NCI-H524 treated with DMSO at 0.1 percent for 48 hours (cell line): ENCODE measurements at places on chromosomes 16 and 17.
A peak's percentile ranks its signal among the peaks of the same experiment; 100 is the strongest.

GRCh38 chr17:72697602-72698146, 394.8 kb downstream of the SLC39A11 start:
- no peak for DNase-seq

GRCh38 chr17:47831934-47832327, 461 bp downstream of the LRRC46 start:
- DNase-seq = no peak

DNA sequence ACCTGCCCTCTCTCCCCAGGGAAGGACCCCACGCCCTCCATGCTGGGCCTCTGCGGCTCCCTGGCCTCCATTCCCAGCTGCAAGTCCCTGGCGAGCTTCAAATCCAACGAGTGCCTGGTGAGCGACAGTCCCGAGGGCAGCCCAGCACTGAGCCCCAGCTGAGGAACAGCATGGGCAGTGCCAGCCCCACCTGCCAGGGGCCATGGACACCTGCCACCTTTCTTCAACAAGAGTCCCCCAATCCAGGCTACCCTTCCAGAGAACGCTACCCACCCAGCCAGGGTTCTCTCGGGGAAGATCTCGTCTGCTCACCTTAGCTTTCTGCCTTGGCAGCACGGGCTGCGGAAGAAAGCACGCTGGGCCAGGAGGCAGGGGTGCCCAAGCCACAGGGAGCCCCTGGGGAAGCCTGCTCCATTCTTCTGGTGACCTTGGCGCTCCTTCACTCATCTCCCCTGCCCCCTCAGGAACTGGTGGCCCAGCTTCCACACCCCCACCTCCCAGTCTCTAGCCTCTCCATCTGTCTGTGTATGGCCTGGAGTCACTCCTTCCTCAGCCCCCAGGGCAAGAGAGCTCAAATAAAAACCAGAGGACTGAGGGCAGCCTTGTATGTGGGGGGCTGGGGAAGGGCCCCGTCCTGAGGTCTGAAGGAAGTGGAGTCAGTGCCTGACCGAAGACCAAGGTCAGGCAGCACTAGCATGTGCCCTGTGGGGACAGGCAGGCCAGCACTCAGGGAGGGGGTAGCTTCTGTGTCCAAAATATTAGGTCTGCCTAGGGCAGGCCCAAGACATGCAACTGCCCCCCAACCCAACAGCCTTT, 6.3 kb downstream of the SLC25A39 start:
- DNase-seq = no peak

DNA sequence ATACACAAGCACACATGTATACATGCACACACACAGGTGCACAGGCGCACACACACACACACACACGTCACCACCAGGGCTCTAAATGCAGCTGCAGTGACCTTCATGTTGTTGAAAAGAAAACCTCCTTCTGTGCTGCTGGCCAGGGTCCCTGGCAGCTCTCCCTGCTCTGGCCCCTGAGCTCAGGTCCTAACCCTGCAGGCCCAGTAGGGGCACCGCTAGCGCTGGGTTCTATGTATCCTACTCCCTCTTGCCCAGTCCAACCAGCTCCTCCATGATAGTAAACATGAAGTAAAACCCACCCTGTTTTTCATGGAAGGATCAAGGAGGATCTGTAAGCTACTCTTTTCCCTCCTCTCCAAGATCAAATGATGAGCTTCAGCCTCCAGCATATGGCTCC, 172.8 kb downstream of the RBFOX3 start:
- DNase-seq = no peak

DNA sequence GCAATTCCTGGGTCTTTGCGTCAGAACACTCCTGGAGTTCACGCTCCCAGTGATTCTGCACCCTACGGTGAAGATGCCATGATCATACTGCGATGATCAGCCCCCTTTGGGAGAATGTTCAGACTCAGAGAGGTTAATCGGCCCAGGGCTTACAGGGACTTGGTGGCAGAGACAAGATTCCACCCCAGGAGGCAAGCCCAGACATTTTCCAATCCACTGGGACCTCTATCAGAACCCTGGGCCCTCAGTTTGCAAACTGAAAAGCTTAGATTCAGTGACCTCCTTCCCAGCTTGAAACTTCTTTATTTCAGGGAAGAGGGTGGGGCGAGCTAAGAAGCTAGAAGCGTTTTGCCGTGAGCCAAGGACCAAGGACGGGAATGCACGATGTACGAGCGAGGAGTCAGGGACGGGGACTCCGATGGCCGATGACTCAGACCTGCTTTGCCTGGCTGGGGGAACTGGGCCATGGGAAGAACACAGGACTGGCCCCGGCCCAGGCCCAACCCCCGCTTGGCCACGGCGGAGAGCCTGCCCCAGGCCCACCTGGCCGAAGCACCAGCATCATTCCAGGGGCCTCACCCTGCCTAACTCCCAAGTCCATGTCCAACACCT, 34.7 kb downstream of the SOCS3 start:
- no peak for DNase-seq

- DNase-seq = no peak
Measured at GRCh38 chr17:14196377-14196997, 40.2 kb downstream of the CDRT15 start.

- no peak for DNase-seq
Measured at GRCh38 chr17:29682987-29683386, 60.3 kb upstream of the CORO6 start.

- no peak for DNase-seq
Measured at GRCh38 chr16:16938980-16939379, 531.8 kb downstream of the XYLT1 start.

DNA sequence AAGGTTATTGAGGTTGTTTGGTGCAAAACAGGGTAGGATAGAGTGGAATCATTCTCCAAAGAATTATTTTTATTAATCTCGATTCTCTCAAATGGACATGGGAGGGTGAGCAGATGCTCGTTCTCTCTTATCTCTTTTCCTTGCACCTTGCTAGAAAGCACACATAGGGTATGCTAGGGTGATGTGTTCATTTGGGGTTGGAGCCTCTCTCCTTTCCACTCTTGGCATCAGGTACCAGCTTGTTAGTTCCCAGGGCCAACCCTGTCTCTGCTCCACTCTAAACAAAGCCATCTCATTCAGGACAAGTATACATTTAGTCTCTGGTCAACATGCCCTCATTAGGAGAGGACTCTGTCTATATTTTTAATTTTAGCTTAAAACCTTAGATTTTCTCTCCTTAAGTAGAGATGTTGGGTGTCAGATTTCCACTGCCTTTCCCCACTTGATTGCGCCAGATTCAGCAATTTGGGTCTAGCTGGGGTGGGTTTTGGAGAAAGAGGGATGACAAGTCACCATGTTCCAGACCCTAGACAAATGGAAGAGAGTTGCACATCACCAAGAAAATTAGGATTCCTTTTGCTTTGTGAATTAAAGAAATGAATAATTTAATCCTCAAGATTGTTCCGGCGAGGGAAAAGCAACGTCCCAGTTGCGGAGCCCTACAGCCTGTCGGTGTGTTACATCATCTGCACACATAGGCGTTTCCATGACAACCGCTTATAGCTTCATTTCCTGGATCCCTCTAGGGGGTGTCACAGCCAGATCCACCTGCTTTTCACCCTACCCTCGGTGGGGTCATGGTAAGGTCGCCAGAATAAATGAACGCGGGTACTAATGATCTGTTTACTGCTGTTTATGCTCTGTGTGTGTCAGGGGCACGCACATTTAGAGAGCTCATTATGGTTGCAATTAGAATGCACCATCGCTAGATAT, 41.6 kb downstream of the SNX11 start:
- peak; percentile 78 for DNase-seq

GRCh38 chr17:63910096-63910495, 962 bp downstream of the CSHL1 start:
- DNase-seq = no peak

- DNase-seq = no peak
Measured at GRCh38 chr17:79027274-79027924, 3.4 kb downstream of the C1QTNF1 start.

- DNase-seq = no peak
Measured at GRCh38 chr17:82781894-82782274, 30.0 kb downstream of the TBCD start.
